ENCODE measurements at places on chromosomes 2 and 18. TPM values are rescaled to one million over a fixed set of nuclear protein-coding genes. Genes with fewer than 3 reads are reported as not detected.

POTEJ gene
- not detected for total RNA-seq

SDC1 gene
- total RNA-seq: 1,305 TPM

DSG4 gene
- total RNA-seq: 0.04 TPM

MOGAT1 gene
- not detected for total RNA-seq

ATP8B1 gene
- total RNA-seq: 14.7 TPM

MC4R gene
- not detected for total RNA-seq

MYO7B gene
- total RNA-seq: 0.07 TPM

ABHD1 gene
- total RNA-seq: not detected

QPCT gene
- total RNA-seq: 6.6 TPM

MAP3K19 gene
- not detected for total RNA-seq

ZNF513 gene
- total RNA-seq: 12.9 TPM

OTOF gene
- total RNA-seq: not detected

PROKR1 gene
- total RNA-seq: not detected

VWA3B gene
- not detected for total RNA-seq

CELF4 gene
- not detected for total RNA-seq

CD226 gene
- 0.75 TPM for total RNA-seq

CDKL4 gene
- not detected for total RNA-seq

WDR35 gene
- total RNA-seq: 9.0 TPM

TCF23 gene
- total RNA-seq: 0.03 TPM

SATB2 gene
- 2.8 TPM for total RNA-seq

FAP gene
- 3.0 TPM for total RNA-seq

KDSR gene
- 50.9 TPM for total RNA-seq

MAL gene
- total RNA-seq: not detected

MGAT4A gene
- 0.31 TPM for total RNA-seq

CYP26B1 gene
- 0.31 TPM for total RNA-seq

CAPN14 gene
- 0.35 TPM for total RNA-seq

EGR4 gene
- not detected for total RNA-seq

CCDC68 gene
- 3.9 TPM for total RNA-seq

All from foreskin keratinocyte (primary cell).